Mesothelial cell of epicardium (in vitro differentiated cells): ENCODE measurements at places on chromosomes 13 and 19. TPM values are rescaled to one million over a fixed set of nuclear protein-coding genes. Genes with fewer than 3 reads are reported as not detected.

Gene PDS5B
- total RNA-seq, result 64.9 to 72.6 TPM (median 70.4 TPM) in 3 replicates

Gene LYL1
- total RNA-seq, result 3.4 to 4.0 TPM (median 3.8 TPM) in 3 replicates

Gene CGB8
- total RNA-seq, result 0.29 to 0.31 TPM in 2 of 3 replicates, not detected in the other

Gene LACC1
- 2.0 to 2.3 TPM (median 2.1 TPM) in 3 replicates for total RNA-seq

Gene BEST2
- total RNA-seq, result not detected in 3 replicates

GRCh38 chr13:43766725-43767124 lies 20.0 kb downstream of the ENOX1 start:
- H3K27ac ChIP-seq, result no peak overlapping the region
- peaks cover 20% of the 10 kb centered on the region for H3K4me1 ChIP-seq
- no peak for DNase-seq
- H3K27me3 ChIP-seq, result peaks cover 2% of the 10 kb centered on the region

DNA sequence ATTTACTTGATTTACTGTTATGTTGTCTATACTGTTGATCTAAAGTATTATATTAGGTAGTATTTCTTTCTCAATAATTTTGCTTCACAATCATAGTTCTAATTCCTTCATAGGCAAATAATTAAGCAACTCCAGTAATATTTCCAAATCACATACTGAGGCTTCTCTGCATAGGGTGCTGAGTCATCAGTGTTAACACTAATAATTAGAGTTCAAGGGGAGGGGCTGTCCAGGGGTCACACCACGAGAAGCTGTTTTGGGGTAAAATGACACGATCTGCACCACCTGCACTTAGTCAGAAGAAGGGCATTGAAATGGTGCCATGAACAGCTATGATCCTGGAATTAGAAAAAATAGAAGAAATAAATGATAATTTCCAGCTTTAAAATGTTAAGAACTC lies 1230.9 kb upstream of the SLC10A2 start:
- peaks cover 31% of the 10 kb centered on the region for H3K4me1 ChIP-seq
- H3K27me3 ChIP-seq, result no peaks in the 10 kb centered on the region
- no peak overlapping the region for H3K27ac ChIP-seq

- H3K4me1 ChIP-seq, result peaks cover 5% of the 10 kb centered on the region
- H3K27ac ChIP-seq, result no peak overlapping the region
- peaks cover 12% of the 10 kb centered on the region for H3K36me3 ChIP-seq
- no peak for DNase-seq
Observed at GRCh38 chr19:45821103-45821521, 6.0 kb upstream of the RSPH6A start.

DNA sequence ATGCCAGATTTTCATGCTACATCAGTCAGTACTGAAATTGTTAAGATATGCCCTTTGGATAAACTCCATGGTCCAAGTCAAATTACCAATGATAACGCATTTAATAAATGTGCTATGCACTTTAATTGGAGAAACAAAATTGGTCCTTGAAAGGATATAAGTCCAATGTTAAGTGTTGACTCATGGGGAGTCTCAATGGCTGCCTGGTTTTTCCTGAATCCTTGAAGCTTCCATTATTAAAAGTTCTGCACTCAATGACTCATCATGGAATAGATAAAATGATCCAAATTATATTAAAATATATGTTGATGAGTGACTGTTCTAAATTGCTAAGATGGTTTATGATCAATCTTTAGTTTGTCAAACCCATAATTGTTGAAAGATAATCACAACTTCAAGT lies 346.0 kb upstream of the ATXN8OS start:
- H3K27ac ChIP-seq, result no peak overlapping the region
- H3K4me1 ChIP-seq, result no peaks in the 10 kb centered on the region
- no peaks in the 10 kb centered on the region for H3K36me3 ChIP-seq
- no peaks in the 10 kb centered on the region for H3K27me3 ChIP-seq

GRCh38 chr13:98493042-98493712 lies 83.7 kb downstream of the STK24 start:
- peak overlapping the region; percentile 21 for H3K27ac ChIP-seq
- H3K4me1 ChIP-seq, result peaks cover 51% of the 10 kb centered on the region
- peaks cover 15% of the 10 kb centered on the region for H3K36me3 ChIP-seq

- no peak overlapping the region for H3K4me3 ChIP-seq
Observed at GRCh38 chr13:20828539-20829364, 55.0 kb upstream of the EEF1AKMT1 start.

Gene RRAS
- 26.0 to 28.6 TPM (median 26.9 TPM) in 3 replicates for total RNA-seq

Gene FLT3LG
- total RNA-seq, result 1.8 to 2.4 TPM (median 2.0 TPM) in 3 replicates
